ENCODE measurements at places on chromosomes 2 and 18.

- DNase-seq, result no peak
Observed at GRCh38 chr2:67945056-67945455, 117.7 kb downstream of the C1D start.

- peak; percentile 80 for DNase-seq
Observed at GRCh38 chr2:191688934-191689695, 11.2 kb downstream of the NABP1 start.

DNA sequence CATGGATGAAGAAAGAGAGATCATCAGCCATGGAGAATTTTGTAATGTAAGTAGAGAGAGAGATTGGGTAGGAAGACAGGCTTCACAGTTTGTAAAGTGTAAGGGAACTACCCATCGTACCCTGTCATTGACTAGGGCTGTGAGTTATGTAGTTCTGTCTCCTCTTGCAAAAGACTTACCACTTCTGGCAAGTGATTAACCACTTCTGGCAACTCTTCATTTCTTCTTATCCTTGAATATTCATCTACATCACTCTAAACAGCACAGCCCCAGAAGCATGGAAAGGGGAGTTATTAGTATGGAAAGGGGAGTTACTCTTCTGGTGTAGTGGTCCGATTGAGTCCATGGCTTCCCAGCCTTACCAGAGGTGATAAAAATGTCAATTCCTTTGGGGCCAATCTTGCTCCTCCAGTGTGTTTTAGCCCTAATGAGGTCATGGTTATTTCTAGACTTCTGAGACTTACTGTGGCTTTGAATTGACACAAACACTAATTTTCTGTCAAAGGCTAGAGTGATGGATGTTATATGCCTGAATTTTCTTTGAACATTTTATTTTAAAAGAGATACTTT lies 52.0 kb downstream of the STAT1 start:
- DNase-seq, result no peak

DNA sequence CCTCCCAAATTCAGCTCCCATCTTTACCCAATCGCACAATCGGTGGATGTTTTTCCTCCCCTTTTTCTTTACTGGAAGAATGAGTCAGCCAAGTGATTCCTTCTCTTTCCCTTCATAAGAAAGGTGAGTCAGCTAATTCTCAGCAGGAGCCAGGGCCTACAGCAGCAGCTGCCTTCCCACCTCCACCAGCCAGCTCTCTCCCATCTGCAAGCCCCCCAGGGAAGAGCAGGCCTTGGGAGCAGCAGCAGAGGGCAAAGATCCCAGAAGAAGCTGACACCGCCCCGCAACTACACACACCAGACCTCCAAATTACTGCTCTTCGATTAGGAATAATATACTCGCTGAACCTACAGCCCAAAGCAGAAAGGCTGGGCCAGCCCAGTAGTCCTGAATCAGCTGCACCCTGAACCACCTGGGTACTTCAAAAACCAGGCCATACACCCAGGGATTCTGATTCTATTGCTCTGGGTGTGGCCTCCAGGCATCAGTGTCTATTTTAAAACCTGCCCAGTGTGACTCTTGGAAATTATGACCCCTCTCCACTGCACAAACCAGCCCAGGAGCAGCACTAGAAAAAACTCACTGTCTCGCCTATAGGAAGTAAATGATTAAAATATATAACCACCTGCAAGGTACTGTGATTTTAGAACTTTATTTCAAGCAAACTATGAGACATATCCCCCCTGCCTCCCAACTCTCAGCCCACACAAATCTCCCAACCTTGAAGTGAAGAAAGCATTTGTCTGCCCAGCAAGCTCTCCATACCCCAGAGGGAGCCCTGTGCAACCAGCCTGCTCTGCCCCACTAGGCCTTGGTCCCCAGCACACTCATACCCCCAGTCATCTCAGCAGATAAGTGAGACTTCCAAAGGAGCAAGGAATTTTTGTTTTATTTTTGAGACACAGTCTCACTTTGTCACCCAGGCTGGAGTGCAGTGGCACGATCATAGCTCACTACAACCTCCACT lies 7.3 kb downstream of the SFXN5 start:
- DNase-seq, result peak; percentile 46

DNA sequence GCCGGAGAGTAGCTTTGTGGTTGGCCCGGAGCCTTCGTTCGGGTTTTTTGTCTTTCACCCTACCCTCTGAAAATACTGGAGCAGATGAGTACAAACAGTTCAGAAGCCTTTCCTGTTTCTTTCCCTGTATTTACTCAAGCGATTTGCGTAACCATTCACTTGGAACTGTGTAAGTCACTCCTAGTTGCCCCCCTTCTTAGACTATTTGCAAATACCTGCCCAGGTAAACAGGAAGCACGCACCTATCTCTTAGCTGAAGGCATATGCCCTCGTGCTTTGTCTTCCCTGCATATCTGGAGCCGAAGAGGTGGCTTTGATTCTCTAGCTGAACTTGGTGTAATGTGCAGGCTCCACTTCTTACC lies 1.4 kb downstream of the KCNS3 start:
- DNase-seq, result no peak
